Right cardiac atrium (tissue), 5 donors: ENCODE measurements at places on chromosomes 1 and 21.

DNA sequence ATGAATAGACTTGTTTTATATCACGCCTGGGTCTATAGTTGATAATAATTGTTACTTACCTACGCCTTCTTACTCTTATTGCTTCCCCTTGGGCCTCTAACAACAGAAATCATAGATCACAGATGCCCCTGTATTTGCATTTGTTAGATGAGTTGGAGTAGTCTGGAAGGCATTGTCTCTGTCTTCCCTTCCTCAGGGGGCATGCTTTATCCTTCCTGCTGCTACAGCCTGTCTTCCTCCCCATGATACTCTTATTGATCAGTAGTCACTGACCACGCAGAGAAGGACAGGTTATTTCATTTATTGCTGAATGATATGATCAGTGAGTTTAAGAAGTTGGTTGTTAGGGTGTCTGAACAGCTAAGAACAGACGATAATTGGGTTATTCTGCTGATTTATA lies 98.4 kb downstream of the DNM3 start:
- no peak for DNase-seq

- DNase-seq, result no peak
Measured at GRCh38 chr1:18110598-18110939, 3.0 kb downstream of the IGSF21 start.

DNA sequence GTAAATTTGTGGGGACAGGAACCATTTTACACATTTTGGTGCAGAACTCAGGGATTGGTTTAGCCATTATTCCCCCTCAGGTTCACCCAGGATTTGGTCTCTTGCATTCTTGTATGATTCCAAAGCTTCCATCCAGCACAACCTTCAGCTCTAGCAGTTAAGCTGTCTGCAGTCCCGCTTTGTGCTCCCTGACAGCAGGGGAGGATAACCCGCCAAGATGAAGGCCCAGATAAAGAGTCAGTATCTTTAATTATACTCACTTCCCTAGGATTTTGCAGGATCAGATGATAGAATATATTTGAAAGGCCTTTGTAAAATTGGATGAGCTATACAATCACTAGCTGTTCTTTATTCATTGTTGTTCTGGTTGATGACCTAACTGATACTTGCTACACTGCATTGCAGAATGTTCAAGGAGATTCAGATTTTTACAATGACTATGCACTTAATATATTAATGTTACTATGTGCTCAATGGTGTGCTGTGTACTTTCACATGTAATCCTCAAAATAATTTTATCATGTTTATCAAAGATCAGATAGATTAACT lies 49.8 kb downstream of the SLC16A1 start:
- DNase-seq, result no peak

DNA sequence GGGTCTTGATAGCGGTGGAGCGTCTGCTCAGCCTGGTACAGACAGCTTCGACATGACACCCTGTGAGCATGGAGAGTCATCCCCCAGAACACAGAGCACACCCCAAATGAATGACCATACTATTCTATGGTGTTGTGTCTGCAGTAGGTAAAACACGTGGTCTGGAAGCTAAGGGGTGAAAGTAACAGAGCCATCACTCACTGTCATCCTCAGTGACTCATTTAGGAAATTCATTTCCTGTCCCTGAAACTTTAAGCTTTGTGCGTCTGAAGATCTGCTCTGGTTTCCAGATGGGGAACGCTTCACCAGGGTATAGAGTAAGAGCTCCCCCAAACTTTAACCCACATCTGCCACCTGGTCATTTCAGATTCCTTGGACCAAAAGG lies 94.8 kb upstream of the DISP3 start:
- DNase-seq, result no peak
